SJSA1 (cell line): ENCODE measurements at places on chromosomes 5 and 9. TPM values are rescaled to one million over a fixed set of nuclear protein-coding genes. Genes with fewer than 3 reads are reported as not detected.

ARL10 gene
- total RNA-seq = 2.4 and 2.5 TPM in 2 replicates

DNA sequence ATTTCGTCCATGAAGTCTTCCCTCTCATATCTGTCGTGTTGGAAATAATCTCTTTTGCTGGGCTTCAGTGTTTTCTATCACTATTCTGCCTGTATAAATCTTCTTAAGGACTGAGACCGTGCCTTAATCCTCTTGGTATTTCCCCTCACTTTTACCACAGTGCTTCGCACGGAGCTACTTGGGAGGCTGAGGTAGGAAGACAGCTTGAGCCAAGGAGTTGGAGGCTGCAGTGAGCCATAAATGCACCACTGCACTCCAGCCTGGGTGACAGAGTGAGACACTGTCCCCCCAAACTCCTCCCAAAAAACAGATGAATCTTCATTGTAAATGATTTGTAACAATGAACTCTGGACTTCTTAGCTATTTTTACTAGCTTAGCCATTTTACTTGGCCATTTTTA, 57.8 kb downstream of the PHAX start:
- DNase-seq = no peak

FOXD4L5 gene
- total RNA-seq = not detected in 2 replicates

CCDC180 gene
- 0.03 and 0.13 TPM in 2 replicates for total RNA-seq

DNA sequence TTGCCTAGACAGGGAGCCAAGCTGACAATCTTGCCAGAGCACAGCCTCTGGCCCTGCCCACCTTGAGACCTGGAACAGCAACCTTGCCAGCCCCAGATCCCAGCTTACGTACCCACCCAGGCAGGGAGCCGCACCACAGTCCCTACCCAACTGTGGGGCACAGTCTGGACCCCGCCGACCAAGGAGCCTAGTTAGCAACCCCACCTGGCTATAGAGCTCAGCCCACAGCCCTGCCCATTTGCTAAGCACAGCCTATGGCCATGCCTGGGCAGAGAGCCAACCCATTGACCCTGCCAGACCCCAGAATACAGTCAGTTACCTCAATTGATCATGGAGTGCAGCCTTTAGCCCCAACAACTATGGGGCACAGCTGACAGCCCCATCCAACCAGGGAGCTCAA, 97.9 kb upstream of the SH3GL2 start:
- no peak for DNase-seq

DNA sequence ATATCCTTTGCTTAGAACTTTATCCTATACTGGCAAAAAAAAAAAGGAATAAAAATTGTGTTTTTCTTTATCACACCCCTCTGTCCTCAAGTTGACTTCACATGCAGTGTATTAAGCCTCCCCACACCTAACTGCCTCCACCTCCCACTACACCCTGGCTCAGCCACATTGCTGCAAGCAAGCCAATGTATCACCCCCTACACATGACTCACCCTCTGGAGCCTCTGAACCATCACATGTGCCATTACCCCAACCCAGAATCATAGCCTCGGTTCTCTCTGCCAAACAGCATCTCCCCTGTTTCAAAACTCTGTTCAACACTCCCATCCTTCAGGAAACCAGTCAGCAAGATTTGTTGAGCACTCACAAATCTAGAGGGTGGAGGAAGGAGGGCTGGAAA, 209.0 kb downstream of the CWC27 start:
- no peak for DNase-seq

- no peak for DNase-seq
Observed at GRCh38 chr9:130241198-130241535, 24.4 kb upstream of the HMCN2 start.

- no peak for DNase-seq
Observed at GRCh38 chr9:106284296-106284695, 578.7 kb upstream of the ZNF462 start.

C5 gene
- total RNA-seq = 2.4 and 2.7 TPM in 2 replicates

DNA sequence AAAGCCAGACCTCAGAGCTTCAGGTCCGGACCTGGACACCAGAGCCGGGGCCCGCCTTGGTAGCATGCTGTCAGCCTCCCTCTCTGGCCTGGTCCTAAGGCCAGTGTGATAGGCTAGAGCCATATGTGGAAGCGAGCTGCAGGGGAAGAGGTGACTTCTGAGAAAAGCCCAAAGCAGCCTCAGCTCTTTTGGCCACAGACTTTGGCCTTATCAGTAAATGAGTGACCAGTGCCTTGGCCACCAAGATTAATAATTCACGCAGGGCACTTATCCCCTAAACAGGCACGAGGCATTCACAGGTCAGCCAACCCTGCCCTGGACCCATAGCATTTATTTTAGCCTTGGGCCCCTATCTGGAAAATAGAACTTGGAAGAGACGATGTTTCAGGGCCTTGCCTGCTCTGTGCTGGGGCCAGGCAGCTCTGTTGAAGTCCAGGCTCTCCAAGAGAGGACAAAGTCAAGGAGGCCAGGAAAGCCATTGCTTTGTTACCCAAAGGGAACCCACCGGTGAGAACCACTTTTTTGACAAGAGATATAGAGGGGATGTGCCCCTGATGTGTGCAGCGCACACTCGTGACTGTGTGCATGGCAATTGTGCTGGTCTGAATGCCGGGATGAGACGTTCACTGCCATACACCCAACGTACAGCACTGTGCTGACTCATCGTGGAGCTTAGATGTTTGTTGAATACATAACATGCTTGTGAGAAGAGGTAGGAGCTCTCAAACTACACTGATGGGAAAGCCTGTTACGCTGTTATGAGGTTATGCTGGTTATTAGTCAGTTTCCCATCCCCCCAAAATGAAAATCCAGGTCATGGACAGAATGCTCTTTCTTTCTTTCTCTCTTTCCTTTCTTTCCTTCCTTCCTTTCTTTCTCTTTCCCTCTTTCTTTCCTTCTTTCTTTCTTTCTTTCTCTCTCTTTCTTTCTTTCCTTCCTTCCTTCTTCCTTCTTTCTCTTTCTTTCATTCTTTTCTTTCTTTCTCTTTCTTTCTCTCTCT, 5.0 kb upstream of the SLC34A1 start:
- no peak for DNase-seq

DNA sequence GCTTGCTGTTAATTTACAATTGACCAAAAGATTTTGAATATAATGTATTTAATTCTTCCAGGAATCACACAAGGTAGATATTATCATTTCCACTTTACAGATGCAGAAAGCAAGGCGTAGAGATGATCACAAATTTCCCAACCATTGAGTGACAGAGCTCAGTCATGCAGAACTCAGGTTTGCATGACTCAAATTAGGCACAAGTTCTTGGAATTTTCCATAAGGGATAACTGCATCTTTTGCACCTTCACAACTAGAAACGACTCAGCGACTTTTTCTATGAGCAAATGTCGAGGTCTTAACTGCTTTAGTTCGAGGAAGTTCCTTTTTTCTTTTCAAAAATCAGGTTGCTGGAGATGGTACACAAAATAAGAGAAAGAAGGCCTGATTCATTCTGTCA, 265.5 kb upstream of the PAPPA start:
- DNase-seq = no peak

CCL21 gene
- total RNA-seq = not detected in 2 replicates

DNA sequence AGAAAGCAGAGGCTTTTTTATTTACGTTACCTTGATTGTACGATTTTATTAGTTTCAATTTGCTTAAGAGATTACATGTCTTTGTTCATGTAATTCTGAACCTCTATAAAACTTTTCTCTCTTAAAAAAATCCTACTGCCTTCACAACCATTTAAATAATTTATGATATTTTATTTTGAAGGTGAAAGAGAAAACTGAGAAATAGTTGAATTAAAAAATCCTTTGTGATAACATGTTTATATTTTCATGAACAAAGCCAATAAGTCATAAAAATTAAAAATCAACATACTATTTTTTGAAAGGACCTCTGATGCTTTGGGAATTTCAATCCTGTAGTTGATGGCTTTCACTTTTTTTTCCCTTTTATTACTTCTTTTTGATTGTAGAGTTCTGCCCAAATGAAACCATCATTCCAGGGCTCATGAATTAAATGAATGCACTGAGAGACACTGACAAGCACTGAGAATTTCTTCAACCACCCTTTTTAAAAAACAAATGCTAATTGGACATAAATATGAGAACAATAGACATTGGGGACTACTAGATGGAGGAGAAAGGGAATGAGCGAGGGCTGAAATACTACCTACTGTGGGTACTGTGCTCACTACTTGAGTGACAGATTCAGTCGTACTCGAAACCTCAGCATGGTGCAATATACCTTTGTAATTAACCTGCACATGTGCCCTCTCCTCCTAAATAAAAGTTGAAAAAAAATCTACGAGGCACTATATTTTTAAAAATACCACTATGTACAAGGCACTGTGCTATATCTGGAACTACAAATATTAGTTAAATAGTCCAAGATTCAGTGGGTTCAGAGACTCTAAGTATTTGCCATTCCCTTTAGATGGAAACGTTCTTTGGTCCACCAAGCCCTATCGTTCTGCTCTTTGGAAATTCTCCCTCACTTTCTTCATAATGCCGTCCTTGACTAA, 5.9 kb downstream of the CDKN2A start:
- DNase-seq = peak; percentile 53

DNA sequence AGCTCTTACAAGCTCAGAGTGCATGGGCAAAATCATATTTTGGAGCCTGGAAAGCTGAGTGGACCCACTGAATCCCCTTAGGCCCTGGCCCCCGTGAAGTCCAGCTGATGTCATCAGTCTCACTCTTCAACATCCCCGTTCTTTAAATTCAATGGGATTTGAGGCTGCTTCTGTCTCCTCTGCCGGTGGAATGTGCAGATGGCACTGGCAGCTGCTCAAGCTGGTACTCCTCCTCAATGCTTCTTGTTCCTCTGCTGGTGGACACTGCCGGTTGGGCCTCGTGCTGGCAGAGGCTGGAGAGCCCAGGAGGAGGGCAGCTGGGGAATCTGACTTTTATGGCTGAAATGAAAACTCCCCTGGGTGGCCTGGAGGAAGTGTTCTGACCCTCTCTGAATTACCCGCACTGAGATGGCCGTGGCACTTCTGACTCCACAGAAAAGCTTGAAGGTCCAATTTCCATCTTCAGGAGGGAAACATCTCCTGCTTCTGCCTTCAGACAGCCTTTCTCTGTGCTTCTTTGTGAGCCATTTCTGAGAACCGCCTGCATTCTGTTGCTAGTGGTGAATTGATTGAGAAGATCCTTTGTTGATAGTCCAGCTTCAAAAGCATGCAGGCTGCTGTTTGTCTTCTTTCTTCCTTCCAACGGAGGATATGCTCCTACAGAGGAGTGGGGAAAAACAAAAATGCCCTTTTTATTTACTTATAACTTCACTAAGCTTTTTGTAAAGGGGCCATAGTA, 298.9 kb downstream of the TMEM38B start:
- no peak for DNase-seq

- DNase-seq = no peak
Observed at GRCh38 chr5:83516377-83516776, 44.8 kb downstream of the VCAN start.

- DNase-seq = no peak
Observed at GRCh38 chr9:3479514-3480352, 46.1 kb downstream of the RFX3 start.

DNA sequence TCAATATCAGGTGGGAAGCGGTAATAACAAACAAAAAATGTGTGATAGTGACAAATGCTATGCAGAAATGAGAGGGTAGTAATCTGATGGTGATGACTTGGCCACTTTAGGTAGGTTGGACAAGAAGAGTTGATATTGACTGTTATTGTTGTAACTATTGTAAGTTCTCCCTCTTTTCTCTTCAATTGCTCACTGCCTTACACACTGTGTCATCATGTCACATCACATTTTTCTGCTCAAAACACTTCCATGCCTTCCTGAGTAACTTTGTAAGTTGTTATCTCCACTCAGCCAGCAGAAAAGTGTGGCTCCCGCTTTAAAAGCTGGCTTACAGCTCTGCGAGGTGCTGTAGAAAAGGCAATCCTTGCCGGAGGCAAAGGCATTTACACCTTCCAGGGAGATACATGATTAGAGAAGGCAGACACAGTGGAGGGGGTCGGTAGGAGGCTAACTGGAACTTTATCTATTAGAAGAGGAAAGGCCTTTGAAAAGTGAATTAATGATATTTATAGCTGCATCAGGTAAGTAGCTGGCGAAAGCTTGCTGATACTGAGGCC, 85.2 kb upstream of the CLINT1 start:
- DNase-seq = no peak

DNA sequence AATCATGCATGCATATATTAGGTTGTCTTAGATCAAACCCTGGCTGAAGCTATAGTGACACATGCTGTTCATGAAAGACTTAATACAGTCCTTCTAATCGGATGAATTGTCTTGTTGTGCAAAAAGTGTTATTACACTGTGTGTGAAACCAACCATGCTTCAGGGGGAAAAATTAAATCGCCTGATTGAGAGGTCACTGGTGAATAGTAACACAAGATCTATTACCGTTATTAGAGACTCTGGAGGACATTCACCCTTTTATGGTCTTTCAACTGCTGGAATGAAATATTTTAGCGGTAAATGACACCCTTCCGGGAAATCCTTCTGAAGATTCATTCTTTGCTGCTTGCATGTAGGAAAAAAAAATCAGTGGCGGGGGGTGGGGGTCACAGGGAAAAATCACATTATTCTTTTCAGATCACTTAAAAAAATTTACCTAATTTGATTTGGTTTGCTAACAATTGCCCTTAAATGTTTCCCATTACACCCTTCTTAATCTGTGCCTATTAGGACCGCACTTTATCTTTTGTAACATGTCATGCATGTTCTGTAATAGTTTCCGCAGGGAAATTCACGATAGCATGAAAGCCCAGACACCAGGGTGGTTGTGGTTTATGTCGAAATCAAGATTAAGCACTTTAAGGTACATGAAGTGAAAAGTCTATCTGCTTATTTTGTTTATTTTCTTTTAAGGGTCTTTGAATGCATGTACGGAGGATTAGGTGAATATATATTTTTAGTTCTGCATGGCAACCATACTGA, 120.6 kb downstream of the FOCAD start:
- no peak for DNase-seq

GRCh38 chr5:135032695-135032998, 1.4 kb downstream of the PITX1 start:
- DNase-seq = no peak

DNA sequence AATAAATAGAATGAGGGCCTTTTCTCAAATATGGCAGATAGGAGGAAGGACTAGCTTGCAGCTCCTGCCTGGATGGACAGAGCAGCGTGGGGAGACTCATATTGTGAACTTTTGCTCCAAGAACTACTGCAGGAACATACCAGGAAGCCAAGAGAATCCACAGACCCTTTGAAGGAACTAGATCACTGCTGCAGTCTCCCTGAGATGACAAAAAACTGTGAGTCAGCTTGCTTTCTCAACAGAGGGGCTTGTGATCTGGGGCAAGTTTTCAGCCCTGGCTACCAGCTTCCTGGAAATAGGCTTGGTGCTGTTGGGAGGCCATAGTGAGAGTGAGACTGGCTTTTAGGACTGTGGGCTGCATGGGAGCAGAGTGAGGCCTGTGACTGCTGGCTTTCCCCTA, 170.6 kb upstream of the TRIM32 start:
- no peak for DNase-seq

- DNase-seq = no peak
Observed at GRCh38 chr5:78792345-78793055, 143.9 kb upstream of the LHFPL2 start.

GRCh38 chr5:154498591-154498990, 20.6 kb upstream of the HAND1 start:
- DNase-seq = no peak

- peak; percentile 95 for DNase-seq
Observed at GRCh38 chr5:14105718-14106410, 37.3 kb upstream of the TRIO start.

- no peak for DNase-seq
Observed at GRCh38 chr5:102295534-102296177, 428 bp downstream of the SLCO4C1 start.
